ENCODE measurements at places on chromosomes 5 and 9. TPM values are rescaled to one million over a fixed set of nuclear protein-coding genes. Genes with fewer than 3 reads are reported as not detected.

The SLC6A18 gene
- total RNA-seq: not detected

The SNAPC4 gene
- 14.7 TPM for total RNA-seq

The SLC6A19 gene
- not detected for total RNA-seq

The KIF12 gene
- 2.2 TPM for total RNA-seq

The TMEM252 gene
- not detected for total RNA-seq

The SYNPO gene
- total RNA-seq: 30.7 TPM

The CEL gene
- total RNA-seq: 0.38 TPM

The ARL14EPL gene
- total RNA-seq: not detected

The SLC34A1 gene
- total RNA-seq: not detected

The CDH9 gene
- not detected for total RNA-seq

The LHFPL2 gene
- 51.4 TPM for total RNA-seq

The SOHLH1 gene
- not detected for total RNA-seq

The AHRR gene
- 3.5 TPM for total RNA-seq

The ATG10 gene
- 9.3 TPM for total RNA-seq

The ZNF454 gene
- total RNA-seq: not detected

The ADRB2 gene
- total RNA-seq: 0.61 TPM

The GABRA6 gene
- not detected for total RNA-seq

The MLANA gene
- not detected for total RNA-seq

The ALDH1A1 gene
- total RNA-seq: 5,926 TPM

The APBA1 gene
- total RNA-seq: 0.47 TPM

The GFRA3 gene
- 0.05 TPM for total RNA-seq

The IQGAP2 gene
- 1.2 TPM for total RNA-seq

The CTXN3 gene
- total RNA-seq: not detected

The LCN1 gene
- total RNA-seq: not detected

The CREB3 gene
- 62.8 TPM for total RNA-seq

The F2RL2 gene
- total RNA-seq: 6.1 TPM

The ACER2 gene
- total RNA-seq: 3.0 TPM

The RAD50 gene
- 32.6 TPM for total RNA-seq

The PCDHGB2 gene
- 0.09 TPM for total RNA-seq

The CBY3 gene
- not detected for total RNA-seq

The ACTBL2 gene
- 0.05 TPM for total RNA-seq

The EGFLAM gene
- 0.18 TPM for total RNA-seq

The PAEP gene
- 0.20 TPM for total RNA-seq

The PCDHGA7 gene
- total RNA-seq: 0.84 TPM

The FGF18 gene
- 0.44 TPM for total RNA-seq

The CTNNA1 gene
- total RNA-seq: 213 TPM

The ZNF782 gene
- 2.0 TPM for total RNA-seq

The SLC35D2 gene
- total RNA-seq: 14.3 TPM

Measured in A549 treated with DMSO at 1 μM for 4 hours (cell line).